ENCODE measurements at places on chromosomes 2 and 18. TPM values are rescaled to one million over a fixed set of nuclear protein-coding genes. Genes with fewer than 3 reads are reported as not detected.

DNA sequence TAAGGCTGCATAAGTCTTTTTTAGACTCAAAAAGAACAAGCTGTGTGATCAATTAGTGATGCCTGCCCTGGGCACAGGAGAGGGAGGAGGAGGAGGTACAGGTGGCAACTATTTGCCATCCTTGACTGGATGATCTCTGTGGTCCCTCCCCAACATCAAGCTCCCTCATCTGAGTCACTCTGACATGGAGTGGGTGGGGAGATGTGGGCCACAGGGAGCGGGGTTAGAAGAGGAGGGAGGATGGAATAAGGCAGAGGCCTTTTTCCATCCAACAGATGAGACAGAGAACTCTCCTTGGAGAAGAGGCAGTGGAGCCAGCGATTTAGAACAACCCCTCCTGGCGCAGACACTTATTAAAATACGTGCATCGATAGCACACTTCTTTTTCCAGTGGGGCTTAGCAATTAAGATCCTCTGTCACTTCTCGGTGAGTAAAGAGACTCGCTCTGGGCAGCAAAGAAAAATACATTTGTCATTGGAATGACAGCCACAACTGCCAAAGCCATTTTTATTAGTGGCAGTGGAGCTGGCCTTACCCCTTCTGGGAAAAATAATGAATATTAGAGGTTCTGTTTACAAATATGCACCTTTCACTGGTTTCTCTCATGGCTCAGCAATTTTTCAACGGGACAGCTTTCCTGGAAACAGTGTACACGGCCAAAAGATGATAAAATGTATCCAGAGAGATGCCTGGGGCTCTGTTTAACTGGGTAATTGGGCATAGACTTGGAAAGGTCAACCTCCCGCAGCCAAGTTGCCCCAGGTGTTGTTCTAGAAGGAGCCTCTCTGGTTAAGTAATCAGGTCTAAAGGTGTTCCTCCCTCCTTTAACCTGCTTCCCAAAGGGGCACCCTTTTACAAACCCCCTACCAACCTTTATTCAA, 238.4 kb upstream of the CXCR4 start:
- no peaks in the 10 kb centered on the region for H3K36me3 ChIP-seq
- no peak overlapping the region for H3K27ac ChIP-seq
- DNase-seq = no peak
- H3K27me3 ChIP-seq = no peaks in the 10 kb centered on the region
- H3K4me3 ChIP-seq = no peak overlapping the region
- no peaks in the 10 kb centered on the region for H3K4me1 ChIP-seq

DNA sequence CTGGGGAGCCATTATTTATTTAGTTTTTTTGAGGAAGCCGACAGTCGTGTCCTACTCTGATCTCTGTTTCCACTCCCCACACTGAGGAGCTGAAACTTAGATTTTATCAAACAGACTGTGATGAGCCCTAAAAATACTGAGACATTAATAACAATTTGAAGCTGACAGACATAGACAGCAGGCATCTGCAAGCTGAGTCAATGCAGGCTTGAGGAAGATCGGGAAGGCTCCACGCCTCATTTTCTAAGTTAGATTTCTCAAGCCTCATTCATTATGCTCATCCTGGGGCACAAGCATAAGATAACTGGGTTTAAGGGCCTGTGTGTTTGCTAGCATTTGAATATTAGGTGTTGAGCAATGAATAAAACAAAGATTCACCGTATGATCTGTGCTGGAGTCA, 26.3 kb downstream of the EFR3B start:
- no peak overlapping the region for H3K27ac ChIP-seq
- H3K4me1 ChIP-seq = no peaks in the 10 kb centered on the region
- H3K27me3 ChIP-seq = no peaks in the 10 kb centered on the region
- H3K4me3 ChIP-seq = no peak overlapping the region

DNA sequence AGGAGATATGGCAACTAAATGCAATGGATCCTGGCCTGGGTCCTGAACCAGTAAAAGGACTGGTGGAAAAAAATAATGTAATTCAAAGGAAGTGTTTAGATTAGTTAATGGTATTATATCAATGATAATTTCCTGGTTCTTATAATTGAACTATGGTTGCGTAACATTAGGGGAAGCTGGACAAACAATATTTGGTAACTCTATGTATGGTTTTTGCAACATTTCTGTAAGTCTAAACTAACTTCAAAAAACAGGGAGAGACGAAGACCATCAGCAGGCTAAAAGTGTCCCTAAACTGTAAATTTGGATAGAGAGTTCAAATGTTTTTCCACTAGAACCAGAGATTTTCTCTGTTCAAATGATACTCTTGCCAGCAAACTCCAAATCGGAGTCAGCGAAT, 36.9 kb downstream of the KLF7 start:
- no peaks in the 10 kb centered on the region for H3K36me3 ChIP-seq
- no peak for DNase-seq
- peaks cover 6% of the 10 kb centered on the region for H3K4me1 ChIP-seq
- no peaks in the 10 kb centered on the region for H3K27me3 ChIP-seq
- H3K4me3 ChIP-seq = no peak overlapping the region

DNA sequence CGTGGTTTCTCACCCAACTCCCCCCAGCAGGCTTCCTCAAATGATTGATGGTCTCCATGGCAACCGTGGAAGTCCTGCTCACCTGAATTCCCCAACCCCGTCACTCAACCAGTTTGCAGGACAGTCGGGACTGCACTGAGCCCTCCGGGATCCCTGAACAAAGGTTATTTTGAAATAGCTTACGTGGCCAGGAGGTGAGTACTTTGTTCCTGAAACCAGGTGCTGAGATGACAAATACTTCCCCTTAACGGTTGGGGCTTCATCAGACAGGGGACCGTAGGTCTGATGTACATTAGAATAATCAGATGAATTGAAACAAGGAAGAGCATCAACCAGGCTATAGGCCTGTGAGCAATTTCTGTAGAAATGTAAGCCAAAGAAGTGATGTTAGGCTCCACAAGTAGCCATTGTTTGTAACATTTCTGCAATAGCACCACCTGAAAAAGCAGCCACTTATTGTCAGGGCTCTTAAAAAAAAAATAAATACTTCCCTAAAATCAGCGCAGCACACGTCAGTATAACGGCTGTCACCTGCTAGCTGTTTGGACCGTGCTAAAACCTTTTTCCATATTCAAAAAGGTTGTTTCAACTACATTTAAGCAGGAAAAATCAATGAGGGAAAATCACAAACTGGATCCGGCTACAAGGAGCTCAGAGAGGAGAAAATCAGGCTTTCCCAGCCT, 206.4 kb upstream of the ID2 start:
- H3K27me3 ChIP-seq = no peaks in the 10 kb centered on the region
- no peaks in the 10 kb centered on the region for H3K4me1 ChIP-seq
- H3K36me3 ChIP-seq = no peaks in the 10 kb centered on the region
- no peak for DNase-seq

Gene MALL
- total RNA-seq = 21.7 TPM

Gene SCN3A
- 2.4 TPM for total RNA-seq

DNA sequence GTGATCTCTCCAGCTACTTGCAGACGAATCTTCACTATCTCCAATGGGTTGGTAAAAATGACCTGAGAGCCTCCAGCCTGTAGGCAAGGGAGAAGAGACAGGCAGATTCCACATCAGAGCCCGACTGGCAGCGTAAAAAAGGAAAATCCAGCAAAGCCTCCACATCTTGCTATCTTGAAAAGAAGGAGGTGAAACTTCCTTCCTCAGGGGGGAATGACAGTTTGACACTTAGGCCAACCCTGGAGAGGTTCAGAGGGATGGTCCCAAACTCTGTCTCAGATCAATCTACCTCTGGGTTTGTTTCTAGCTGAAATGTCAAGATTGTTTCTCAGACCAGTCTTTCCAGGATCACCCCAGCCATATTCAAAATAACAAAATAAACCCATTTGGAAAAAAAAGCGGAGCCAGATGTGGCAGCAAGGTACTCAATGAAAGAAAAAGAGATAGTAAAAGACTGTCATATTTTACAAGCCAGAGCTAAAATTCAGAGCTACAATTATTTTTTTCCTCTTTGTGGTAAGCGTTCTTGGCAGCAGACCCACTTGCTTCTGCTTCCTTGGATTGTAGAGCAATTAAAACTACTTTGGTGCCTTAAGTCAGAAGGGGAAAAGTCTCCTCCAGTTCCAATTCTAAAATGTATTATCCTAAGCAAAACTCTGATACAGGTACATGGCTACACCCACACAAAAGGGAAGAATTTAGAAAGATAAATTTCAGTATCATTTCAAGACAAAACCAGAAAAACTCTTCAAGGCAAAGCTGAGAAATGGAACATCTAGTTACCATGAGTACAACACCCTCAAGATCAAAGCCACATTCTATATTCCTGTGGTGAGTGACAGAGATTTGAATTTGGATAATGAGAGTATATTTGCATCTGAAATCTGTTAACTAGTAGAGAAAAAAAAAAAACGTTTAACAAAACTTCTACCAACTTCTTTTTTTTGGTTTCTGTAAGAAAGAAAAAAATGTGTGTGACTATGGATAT, 100.1 kb downstream of the SLC25A12 start:
- no peak overlapping the region for H3K4me3 ChIP-seq
- no peak overlapping the region for H3K27ac ChIP-seq
- H3K36me3 ChIP-seq = no peaks in the 10 kb centered on the region
- DNase-seq = no peak

DNA sequence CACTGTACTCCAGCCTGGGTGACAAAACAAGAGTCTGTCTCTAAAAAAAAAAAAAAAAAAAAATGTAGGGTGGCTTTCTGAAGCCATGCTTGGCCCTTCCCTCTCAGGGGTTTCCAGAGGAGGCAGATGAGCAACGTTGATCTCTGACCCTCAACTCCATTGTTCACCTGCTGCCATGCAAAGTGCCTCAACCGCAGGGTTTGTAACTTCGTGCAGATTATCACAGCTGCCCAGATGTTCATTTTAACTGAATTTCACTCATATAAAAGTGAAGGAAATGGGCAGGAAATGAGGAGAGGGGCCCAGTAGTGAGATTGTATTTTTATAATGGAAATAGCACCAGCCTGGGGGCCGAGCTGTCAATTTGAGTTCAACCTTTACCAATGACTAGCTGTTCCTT, 14.9 kb upstream of the B3GNT2 start:
- peaks cover 6% of the 10 kb centered on the region for H3K4me1 ChIP-seq
- H3K4me3 ChIP-seq = no peak overlapping the region
- no peak for DNase-seq
- no peaks in the 10 kb centered on the region for H3K36me3 ChIP-seq
- no peak overlapping the region for H3K27ac ChIP-seq

GRCh38 chr2:76491503-76491902, 780.8 kb upstream of the GCFC2 start:
- H3K27me3 ChIP-seq = no peaks in the 10 kb centered on the region
- H3K36me3 ChIP-seq = no peaks in the 10 kb centered on the region
- H3K27ac ChIP-seq = no peak overlapping the region
- no peak for DNase-seq

DNA sequence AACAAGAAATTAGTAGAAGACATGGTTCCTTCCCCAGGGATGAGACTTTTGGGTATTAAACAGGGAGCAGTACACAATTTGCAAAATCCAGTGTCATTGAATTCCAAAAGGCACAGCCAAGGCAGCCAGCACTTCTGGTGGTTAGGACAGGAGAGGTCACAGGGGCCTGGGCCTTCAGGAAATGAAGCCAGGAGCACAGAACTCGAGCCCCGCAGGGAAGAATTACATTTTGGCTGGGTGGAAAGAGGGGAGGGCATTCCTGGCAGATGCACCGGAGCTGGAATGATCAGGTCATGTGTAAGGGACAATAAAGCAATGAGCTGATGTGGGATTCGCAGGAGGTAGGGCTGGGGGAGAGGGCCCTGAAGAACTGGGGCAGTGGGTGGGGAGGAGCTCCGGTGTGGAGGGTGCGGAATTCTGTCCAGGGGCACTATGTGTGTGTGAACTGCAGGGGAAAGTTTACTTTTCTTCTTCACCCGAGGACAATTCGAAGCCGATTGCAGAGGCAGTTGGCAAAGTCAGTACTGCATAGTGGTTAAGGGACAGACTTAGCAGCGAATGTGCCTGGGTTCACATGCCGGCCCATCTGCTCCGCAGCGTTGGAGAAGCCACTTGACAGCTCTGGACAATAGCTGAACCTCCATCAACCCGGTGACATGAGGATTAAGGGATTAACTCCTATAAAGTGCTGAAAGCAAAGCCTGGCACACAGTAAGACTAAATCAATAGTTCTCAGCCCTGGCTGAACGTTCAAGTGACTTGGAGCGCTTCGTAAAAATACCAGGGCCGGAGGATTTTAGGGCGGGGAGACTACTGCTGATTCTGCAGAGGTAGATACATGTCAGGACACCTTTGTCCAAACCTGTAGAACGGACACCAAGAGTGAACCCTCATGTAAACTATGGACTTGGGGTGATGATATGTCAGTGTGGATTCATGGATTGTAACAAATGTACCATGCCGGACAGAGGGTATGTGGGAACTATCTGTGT, 36.4 kb downstream of the ALPK2 start:
- H3K36me3 ChIP-seq = no peaks in the 10 kb centered on the region
- no peak overlapping the region for H3K4me3 ChIP-seq
- H3K27me3 ChIP-seq = no peaks in the 10 kb centered on the region
- H3K27ac ChIP-seq = no peak overlapping the region
- DNase-seq = no peak

GRCh38 chr2:157838442-157839161, 37.5 kb downstream of the ACVR1 start:
- H3K4me1 ChIP-seq = peaks cover 8% of the 10 kb centered on the region
- no peaks in the 10 kb centered on the region for H3K36me3 ChIP-seq
- no peaks in the 10 kb centered on the region for H3K27me3 ChIP-seq
- DNase-seq = peak; percentile 73
- no peak overlapping the region for H3K4me3 ChIP-seq
- H3K27ac ChIP-seq = peak overlapping the region; percentile 32

GRCh38 chr18:26327062-26327461, 100.8 kb downstream of the TAF4B start:
- H3K36me3 ChIP-seq = no peaks in the 10 kb centered on the region
- H3K4me3 ChIP-seq = no peak overlapping the region
- H3K27me3 ChIP-seq = no peaks in the 10 kb centered on the region
- H3K27ac ChIP-seq = no peak overlapping the region
- H3K4me1 ChIP-seq = no peaks in the 10 kb centered on the region
- no peak for DNase-seq

Gene IL36B
- not detected for total RNA-seq

DNA sequence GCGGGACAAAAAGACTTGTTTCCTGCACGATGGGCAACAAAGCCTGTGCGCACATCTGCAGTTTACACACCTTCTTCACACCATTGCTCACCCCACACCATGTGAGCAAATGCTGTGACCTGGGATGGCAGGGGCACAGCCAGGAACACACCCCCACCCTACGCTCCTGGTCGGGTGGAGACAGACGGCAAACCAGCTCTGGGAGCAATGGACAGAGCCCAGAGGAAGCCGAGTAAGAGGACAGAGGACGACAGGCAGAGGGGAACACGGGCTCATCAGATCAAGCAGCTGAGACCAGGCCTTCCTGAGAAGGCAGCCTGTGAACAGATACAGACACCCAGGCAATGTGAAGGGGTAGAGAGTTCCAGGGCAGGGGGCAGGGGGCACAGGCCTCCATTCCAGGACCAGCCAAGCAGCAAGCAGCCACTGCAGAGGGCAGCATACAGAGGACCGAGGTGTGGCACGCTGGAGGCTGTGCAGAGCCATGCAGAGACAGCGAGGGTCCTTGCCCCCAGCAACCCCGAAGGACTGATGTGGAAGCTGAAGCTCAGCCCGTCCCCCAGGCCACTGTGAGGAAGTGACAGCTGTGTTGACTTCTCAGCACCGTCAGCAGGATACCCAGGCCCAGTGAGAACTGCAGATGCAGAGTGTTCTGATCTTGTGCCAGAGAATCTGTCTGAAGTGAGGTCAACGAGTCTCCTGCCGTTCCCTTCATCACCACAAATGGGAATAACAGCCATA, 46.2 kb downstream of the PARD6G start:
- H3K36me3 ChIP-seq = no peaks in the 10 kb centered on the region
- H3K4me3 ChIP-seq = no peak overlapping the region
- no peaks in the 10 kb centered on the region for H3K4me1 ChIP-seq
